Activated gamma-delta T cell treated with Interleukin-2 at 50 U/mL for 16 hours (primary cell): ENCODE measurements at places on chromosomes 1 and 21.

- no peak for DNase-seq
Observed at GRCh38 chr1:159973350-159973940, 19.4 kb upstream of the SLAMF9 start.

DNA sequence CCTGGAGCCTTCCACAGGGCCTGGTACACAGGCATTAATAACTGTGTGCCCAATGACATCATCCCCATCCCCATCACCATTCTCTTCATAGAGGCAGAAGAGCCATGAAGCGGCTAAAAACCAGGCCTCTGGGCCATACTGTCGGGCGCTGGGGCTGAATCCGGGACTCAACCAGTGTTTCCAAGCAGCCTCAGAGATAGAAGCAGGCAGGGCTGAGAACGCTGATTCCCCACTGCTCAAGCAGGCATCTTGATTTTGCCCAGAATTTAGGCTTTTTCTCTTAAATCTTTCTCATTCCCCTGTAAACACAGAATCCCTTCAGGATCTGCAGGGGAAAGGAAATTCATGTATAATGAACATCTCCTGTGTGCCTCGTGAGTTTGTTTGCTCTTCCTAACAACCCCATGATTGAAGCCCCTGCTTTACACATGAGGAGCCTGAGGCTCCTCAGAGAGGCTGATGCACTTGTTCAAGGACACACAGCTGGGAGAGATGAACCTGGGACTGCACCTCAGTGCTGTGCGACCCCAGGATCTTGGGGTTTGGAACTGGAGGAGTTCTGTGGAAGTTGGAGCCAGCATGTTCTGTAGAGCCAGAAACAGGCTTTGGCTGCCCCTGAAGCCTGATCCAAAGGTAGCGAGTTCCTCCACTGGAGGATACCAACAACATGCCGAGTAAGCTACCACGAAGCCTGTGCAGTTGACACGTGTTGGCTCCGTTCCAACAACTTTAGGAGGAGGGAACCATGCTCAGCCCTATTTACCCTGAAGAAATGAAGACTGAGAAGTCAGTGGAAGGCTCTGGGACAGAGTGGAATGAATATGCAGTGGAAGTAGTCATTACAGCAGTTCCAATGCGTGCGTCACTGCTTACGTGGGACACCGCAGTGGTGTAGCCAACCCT lies 55.5 kb downstream of the EDN2 start:
- no peak for DNase-seq

GRCh38 chr1:205774198-205775014 lies 876 bp downstream of the RAB29 start:
- peak; percentile 53 for DNase-seq

DNA sequence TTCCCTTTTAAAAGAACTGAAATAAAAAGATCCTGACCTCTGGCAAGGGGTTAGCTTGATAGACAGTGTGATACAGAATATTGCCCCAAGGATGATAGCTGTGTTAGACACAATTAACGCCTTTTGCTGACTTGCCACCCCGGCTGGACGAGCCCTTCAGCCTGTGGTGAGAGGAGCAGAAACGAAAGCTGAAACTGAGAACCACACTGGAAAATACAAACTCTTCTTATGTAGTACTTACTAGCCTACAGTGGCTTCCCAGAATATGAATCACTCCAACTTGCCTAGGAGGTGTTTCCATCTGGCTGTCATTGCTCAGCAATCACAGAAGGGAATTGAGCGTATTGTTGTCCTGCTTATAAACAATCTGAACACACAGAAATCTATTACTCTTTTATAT lies 22.9 kb downstream of the SAMSN1 start:
- DNase-seq = no peak
